ENCODE measurements at places on chromosomes 1 and 21. TPM values are rescaled to one million over a fixed set of nuclear protein-coding genes. Genes with fewer than 3 reads are reported as not detected.

DNA sequence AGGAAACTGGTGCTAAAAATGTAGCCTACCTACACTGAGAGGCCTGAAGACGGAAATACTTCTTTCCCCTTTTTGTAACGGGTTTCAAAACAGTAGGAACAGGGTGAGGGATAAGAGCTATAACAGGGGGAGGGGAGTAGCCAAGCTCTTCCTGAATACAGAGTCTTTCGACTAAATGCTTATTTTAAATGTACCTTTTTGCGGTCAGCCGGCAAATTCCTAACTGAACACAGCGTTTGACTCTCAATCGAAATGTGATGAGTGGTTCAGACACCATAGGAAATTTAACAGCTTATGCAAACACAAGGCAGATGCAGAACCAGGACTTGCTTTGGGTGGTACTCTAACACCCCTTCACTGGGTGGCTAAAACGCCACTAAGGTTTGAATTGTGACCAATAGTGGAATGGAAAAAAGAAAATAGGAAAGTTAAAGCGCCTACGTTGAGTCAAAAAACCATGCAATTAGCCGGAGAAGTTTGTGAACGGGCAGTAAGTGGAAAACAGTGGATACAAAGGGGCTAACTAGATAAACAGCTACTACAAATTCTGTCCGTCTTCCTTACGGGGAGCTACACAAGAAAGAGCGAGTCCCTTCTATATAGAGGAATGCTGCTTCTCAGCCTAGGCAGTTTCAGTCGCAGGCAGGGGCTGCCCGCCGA, 1.7 kb downstream of the EGLN1 start:
- DNase-seq: no peak

GRCh38 chr1:228507961-228508652, 20.9 kb downstream of the RNF187 start:
- DNase-seq: peak; percentile 67

DNA sequence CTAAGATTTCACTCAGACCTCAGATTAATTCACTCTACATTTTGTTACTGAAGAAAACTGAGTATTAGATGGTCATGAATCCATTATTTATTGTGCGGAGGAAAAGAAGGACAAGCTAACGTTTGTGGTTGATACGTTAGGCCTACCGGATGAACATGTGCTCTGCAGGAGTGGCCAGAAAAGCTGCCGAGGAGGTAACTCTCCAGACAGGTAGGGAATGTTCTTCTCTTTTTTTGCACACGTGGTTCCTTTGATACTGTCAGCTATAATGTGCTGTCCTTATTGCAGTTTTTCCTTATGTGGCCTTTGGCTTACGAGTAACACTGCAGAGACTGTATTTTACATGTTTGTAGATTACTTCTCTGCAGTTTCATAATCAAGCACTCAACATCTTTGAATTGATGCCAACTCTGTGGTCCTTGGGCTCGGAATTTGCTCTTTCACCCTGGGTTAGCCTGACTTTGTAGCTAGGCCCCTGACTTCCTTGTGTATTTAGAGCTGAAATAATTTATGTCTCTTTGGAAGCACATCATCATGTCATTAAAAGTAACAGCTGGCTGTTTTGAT, 13.6 kb downstream of the MTR start:
- no peak for DNase-seq

The PAQR6 gene
- 12.5 TPM for total RNA-seq

The CCDC30 gene
- total RNA-seq: 3.3 TPM

DNA sequence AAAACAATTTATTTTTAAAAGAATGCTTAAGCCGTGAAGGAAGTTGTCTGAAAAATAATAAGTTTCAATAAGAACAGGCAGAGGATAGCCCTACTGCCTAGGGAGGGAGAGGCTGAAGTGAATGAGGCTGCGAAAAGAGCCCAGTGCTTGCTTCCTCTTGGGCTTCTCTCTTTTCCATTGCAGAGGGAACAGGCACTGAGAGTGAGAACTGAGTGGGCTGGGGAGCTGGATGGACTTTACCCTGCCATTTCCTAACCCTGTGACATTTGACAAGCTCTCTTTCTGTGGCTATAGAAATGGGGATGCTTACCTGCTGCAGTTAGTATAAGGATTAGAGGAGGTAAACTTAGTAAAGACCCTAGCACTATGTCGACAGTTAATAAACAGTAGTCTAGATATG, 30.0 kb downstream of the TENT5C start:
- DNase-seq: no peak

DNA sequence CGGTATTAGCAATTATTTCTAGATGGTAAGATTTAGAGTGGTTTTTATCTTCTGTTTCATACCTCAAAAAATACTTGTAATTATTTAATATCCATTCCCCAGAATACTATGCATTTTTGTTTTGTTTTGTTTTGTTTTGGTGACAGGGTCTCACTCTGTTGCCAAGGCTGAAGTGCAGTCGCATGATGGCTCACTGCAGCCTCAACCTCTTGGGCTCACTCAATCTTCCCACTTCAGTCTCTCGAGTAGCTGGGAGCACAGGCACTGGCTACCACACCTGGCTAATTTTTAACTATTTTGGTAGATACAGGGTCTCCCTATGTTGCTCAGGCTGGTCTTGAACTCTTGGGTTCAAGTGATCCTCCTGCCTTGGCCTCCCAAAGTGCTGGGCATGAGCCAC, 252.7 kb downstream of the AKT3 start:
- no peak for DNase-seq

- DNase-seq: no peak
Measured at GRCh38 chr1:218660678-218661053, 315.5 kb downstream of the TGFB2 start.

The DUSP10 gene
- total RNA-seq: 3.0 TPM

DNA sequence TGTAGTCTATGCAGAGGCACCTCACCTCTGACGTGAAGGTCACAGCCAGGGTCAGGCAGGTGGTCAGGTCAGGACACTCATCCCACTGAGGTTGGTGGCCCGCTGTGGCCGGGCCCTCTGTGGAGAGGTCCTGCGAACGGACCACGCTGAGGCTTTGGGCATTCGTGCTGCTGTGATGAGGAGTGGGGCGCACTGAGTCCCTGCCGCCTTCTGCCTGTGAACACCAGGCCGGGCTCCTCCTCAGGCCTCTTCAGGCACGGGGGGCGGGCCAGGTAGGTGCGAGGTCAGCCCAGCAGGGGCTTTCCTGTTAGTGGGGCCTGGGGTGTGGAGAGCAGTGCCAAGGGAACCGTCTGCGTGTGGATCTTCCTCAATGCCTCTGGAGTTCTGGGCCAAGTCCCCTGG, 39.0 kb downstream of the COQ8A start:
- peak; percentile 81 for DNase-seq

The PTAFR gene
- total RNA-seq: 0.08 TPM

The NBPF3 gene
- total RNA-seq: 31.0 TPM

- no peak for DNase-seq
Measured at GRCh38 chr1:106515375-106515774, 541.1 kb upstream of the PRMT6 start.

The LRRC38 gene
- not detected for total RNA-seq

The RIPPLY3 gene
- total RNA-seq: 0.21 TPM

GRCh38 chr1:36922593-36923426, 111.5 kb downstream of the GRIK3 start:
- DNase-seq: peak; percentile 42

The CD5L gene
- total RNA-seq: not detected

DNA sequence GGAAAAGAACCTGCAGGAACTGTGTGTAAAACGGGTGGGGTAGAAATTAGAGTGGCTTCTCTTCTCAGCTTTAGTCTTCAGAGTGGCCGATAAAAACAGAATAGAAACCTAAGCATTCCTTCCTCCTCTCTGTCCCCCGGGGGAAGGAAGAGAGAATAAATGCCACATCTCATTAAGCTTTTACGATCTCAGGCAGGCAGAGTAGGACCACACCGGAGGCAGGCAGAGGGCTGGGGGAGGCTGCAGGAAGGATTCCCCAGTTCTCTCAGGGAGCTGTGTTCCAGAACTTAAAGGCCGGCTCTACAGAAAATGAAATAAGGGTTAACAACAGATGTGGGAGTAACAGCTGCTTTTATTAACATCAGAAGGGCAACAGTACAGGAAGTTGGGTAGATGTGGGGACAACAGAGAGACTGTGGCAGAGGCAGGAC, 24.5 kb upstream of the MEF2D start:
- no peak for DNase-seq

The MUTYH gene
- total RNA-seq: 25.1 TPM

DNA sequence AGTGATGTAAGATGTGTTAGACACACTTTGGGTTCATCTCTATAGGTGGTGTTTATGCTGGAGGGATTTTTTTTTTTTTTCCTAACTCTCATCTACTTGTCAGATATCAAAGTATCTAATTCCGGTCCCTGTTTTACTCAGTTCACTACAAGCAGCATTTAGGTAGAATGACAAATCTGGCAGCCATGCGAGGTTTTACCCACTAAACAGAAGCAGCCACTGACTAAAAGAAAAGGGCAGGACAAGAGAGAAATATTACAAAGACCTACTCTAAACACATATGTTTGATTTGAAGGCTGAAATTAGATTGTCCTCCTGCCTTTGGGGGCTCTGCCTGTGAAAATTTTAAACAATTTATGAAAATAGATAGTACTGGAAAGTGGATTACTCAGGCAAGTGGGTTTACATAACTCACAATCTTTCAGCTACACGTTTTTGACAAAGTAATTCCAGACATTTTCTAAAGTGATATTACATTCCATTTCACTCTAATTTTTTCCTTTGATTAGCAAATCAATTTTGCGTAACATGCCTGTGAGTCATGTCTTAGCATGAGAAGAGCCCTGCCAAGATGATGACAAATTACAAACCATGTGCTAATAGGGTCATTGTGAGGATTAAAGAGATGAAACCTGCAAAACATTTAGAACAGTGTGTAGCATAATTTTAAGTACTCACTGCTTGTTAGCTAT, 172.6 kb downstream of the PLA2G4A start:
- DNase-seq: no peak
